ENCODE measurements at places on chromosomes 11 and 22.

DNA sequence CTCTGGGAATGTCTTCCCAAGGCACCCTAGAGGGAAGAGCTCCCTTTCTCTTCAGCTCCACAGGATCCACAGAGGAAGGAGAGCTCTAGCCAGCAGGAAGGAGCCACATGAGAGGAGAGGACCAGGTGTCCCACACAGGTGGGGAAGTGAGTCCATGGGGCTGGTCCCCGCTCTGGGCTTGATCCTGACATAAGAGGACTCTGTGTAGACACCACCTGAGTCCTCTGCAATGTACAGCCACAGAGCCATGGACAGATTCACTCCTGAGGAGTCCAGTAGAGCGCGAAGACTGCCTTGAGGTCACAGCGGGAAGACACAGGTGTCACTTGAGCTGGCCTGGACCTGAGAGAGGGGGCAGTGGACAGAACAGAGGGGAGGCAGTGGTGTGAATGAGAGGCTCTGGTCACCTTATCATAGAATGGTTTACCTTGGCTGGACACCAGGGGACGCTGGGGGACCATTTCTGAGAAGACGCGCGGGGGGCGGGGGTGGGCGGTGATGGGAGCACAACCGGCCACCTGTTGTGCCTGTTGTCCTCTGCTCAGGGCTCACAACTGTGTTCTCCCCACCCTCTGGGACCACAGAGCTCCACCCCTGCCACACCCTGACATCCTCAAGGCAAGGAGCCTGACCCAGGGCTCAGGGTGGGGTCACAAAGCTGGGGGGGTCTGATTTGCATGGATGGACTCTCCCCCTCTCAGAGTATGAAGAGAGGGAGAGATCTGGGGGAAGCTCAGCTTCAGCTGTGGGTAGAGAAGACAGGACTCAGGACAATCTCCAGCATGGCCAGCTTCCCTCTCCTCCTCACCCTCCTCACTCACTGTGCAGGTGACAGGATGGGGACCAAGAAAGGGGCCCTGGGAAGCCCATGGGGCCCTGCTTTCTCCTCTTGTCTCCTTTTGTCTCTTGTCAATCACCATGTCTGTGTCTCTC, 128.2 kb downstream of the ZNF280B start:
- DNase-seq = no peak

- no peak for DNase-seq
Observed at GRCh38 chr11:4539603-4540219, 5.3 kb upstream of the OR52M1 start.

DNA sequence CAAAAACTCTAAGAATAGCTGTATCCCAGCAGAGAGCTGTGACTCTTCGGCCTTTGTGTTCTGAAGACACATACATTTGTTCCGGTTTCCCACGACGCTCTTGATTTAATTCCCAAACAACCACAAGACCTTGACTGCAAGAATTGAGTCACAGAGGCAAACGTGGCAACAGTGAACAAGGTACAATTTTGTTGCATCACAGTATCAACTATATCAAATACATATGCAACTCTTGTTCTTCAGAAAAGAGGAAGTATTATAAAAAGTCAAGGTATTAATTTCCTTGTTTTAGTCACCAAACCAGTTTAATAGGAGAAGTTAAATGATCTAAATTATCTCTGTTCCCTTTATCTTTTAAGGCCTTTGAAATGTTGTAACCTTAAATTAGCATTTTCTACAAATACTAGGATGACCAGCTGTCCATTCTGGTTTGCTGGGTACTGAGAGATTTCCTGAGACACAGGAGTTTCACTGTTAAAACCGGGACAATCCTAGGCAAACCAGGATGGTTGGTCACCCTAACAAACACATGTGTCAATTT, 11.1 kb downstream of the HPS5 start:
- no peak for DNase-seq

DNA sequence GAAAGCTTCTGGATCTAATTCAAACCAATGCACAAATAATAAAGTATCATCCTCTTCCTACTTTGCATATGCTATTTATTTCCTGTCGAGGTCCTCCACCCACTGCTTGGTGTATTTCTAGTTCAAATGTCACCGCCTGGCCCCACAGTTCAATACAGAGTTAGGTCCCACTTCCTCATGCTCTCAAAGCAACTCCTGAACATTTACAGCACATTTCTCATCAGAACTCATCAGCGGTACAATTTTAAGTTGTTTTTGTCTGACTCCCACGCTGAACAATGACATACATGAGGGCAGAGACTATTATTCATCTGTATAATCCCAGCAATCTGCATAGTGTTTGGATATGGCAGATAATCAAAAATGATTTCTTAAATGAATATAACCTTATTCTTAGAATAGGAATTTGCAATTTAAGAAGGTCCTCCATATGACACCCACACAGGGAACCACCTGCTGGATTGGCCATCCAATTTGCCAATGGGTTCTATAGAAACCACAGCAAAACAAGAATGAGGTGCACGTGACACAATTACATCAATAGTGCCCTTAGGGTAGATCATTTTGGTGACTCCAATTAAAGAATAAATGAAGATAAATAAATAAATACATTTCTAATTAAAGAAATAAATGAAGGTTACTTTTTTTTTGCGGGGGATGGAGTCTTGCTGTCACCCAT, 54.2 kb downstream of the SLC25A17 start:
- DNase-seq = no peak

- DNase-seq = no peak
Observed at GRCh38 chr11:70301721-70302418, 31.4 kb downstream of the PPFIA1 start.

DNA sequence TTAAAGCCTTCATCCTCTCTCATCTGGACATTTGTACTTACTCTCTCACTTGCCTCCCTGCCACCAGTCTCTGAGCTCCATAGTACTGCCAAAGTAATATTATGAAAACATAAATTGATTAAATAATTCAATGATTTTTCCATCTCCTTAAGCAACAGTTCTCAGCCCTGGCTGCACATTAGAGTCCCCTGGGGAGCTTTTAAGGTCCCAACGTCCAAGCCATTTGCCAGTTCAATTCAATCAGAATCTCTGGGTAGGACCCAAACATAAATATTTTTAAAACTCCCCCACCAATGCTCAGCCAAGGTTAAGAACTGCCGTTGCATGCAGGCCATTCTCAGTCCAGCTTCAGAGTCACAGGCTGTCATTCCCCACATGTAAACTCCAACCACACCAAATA, 114.4 kb upstream of the BMAL1 start:
- DNase-seq = no peak

GRCh38 chr22:22103078-22103875, 120.7 kb upstream of the TOP3B start:
- DNase-seq = no peak

DNA sequence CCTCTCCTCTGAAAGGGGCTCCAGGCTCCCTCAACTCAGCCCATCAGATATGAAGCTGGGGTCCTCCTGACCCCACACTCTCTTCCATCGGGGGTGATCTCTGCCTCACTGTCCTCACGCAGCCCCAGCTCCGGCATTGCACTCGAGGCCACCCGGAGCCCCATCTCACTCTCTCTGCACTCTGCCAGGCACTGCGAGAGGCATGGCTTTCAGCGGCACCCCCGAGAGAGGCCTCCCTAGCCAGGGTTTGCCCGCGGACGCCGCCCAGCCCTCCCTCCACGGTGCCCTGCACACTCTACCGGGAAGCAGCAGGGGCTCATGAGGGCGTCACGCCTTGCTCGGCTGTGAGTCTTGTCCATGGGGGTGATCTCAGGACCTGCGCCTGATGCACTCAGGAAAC, 436.2 kb downstream of the BRD1 start:
- DNase-seq = no peak
